ENCODE measurements at places on chromosomes 4 and X.

- no peak for DNase-seq
Observed at GRCh38 chr4:159107203-159107925, 4.5 kb downstream of the RAPGEF2 start.

DNA sequence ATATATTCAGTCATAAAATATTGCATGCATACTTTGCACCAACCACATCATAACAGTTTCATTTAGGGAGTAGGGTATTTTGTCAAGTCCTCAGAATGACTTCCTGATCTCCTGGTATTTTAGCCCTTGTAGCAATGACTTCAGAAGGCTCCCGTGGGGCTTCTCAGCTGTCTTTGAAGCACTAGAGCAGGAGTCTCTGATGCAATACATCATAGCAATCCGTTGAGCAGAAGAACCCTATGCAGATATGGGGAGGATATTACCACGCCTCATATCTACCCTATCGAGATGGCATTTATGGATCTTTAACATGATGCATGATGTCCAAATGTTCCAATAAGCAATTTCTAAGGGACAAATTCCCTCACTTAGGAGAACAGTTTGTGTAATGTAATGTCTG lies 373.7 kb upstream of the FTHL17 start:
- DNase-seq, result no peak

GRCh38 chrX:74230094-74230493 lies 73.9 kb upstream of the ZCCHC13 start:
- no peak for DNase-seq

GRCh38 chrX:29903360-29903759 lies 312.0 kb upstream of the MAGEB2 start:
- no peak for DNase-seq

Data from substantia nigra (tissue), 51 donors.